T-helper 2 cell (primary cell): ENCODE measurements at places on chromosomes 4 and X.

GRCh38 chr4:22237846-22238494, 277.9 kb downstream of the ADGRA3 start:
- DNase-seq, result no peak

GRCh38 chrX:41086627-41086932, 1.3 kb downstream of the USP9X start:
- DNase-seq, result no peak

GRCh38 chr4:186642998-186643397, 80.7 kb downstream of the FAT1 start:
- DNase-seq, result no peak

DNA sequence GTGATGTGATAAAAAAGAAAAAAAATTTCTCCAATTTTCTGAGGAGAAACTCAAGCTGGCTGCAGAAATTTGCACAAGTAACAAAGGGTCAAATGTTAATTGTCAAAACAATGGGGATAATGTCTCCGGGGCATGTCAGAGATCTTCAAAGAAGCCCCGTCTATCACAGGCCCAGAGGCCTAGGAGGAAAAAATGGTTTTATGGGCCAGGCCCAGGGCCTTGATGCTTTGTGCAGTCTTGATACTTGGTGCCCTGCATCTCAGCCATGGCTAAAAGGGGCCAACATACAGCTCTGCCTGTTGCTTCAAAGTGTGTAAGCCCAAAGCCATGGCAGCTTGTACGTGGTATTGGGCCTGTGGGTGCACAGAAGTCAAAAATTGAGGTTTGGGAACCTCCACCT, 961.0 kb downstream of the FAM133A start:
- DNase-seq, result no peak

DNA sequence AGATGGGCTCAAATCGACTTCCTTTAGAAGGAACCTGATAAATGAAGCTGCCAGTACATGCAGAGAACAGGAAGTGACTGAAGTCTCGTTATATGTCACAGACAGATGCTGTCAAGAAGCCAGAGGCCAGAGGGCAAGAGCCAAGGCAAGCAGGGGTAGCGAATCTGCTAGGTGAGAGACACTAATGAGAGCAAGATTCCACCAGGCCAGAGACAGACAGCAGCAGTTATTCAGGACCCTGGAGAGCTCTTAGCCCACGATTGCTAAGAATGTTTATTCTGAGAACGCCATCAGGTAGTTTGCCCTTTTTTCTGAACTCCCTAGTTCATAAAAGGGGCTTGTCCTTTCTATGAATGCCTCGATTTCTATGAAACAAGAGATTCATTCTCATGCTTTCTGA, 73.7 kb downstream of the BEND2 start:
- no peak for DNase-seq

DNA sequence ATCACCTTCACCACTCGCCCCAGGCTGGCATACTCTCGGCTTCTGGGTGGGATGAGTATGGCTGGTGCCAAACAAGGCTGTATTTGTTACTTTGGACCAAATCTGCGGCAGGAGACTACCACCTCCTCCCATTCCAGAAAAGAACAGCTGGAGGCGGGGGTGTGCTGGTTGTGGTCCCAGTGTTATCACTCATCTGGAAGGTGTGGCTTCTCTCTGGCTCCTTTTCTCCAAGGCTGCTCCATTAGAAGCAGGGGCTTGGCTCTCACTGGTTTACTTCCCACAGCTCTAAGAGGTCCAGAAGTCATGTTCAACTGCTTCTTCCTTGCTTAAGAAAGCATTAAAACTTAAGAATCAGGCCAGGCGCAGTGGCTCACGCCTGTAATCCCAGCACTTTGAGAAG, 2.6 kb upstream of the TRIML2 start:
- no peak for DNase-seq

GRCh38 chr4:181476508-181476890, 766.7 kb upstream of the TENM3 start:
- no peak for DNase-seq

DNA sequence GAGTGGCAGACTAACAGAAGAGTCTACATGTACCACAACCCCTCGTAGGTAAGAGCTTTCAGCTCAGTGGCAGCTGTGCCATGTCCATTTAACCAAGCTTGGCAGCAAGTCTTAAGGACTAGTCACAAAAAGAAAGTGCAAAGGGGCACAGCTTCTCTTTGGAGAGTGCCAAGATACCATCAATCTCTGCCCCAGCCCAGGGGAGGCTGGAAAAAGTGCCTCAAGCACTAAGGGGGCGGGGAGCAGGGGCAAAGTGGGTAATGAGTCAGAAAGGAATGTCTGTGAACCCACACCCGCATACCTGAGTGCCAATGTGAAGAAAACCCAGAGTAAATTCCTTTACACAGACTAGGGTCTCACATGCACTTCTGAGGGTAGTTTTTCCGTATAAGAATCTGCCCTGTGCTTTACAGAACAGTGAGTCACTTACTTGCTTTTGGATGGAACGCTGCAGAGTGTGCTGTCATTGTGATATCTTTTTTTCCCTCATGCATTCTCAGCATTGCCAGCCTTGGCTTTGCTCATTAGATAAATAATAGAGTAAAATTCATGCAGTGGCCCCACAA, 219.8 kb downstream of the ZNF674 start:
- no peak for DNase-seq

DNA sequence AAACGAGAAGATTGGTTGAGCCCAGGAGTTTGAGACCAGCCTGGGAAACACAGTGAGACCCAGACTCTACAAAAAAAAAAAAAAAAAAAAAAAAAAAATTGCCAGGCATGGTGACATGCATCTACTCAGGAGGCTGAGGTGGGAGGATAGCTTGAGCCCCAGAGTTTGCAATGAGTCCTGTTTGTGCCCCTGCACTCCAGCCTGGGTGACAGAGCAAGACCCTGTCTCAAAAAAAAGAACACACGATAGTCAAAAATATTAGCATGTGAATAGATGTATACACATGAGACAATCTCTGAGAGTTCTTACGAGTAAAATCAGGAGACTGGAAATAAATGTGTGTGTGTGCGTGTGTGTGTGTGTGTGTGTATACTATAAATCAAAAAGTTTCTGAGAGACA, 966.3 kb downstream of the FSTL5 start:
- no peak for DNase-seq

DNA sequence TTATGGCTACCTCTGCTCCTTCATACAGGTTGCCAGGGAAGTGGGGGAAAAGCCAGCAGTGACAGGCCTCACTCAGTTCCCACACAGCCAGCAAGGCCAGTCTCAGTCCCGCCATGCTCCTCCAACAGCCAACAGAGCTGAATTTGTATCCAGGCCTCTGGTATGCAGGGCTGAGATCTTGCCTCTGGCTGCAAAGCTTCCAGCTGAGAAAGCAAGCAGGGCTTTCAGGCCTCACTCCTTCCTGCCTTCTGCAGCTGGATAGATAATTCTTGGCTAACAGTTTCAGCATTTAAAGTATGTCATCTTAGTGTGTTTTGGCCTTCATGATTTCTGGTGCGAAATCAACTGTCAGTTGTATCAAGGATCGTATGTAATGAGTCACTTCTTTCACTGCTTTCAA, 103.6 kb downstream of the GNL3L start:
- DNase-seq, result no peak

- no peak for DNase-seq
Measured at GRCh38 chr4:185529413-185529812, 5.9 kb downstream of the PDLIM3 start.

DNA sequence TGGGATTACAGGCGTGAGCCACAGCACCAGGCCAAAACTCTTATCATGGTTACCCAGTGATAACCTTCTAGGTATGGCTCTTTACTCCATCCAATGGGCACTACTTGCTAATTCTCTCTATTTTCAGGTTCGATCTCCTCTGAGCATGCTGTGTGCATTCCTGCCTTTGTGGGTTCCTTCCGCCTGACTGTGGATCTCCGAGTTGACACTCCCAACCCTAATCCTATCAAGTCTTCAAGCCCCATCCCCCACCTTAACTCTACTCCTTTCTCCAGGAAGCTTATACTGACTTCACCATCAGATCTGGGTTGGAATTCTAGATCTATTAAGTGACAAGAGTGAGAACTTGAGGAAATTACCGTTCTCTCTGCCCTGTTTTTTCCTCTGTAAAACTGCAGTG, 64.6 kb downstream of the ZAR1 start:
- DNase-seq, result no peak

DNA sequence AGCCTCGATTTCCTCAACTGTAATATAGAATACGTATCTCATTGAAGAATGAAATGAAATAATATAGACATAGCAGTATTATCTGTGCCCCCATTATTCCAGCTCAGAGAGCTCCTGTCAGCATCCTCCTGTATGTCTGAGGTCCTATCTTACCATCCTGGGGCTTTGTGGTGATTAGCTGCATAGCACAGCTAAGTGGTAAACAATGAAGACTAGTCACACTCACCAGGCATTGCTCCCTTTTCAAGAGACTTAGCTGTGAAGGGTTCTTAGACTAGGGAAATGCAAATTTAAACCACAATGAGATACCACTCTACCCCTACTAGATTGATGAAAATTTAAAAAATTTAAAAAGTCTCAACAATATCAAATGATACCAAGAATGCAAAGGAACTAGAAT, 172.9 kb downstream of the SLC39A8 start:
- DNase-seq, result no peak

DNA sequence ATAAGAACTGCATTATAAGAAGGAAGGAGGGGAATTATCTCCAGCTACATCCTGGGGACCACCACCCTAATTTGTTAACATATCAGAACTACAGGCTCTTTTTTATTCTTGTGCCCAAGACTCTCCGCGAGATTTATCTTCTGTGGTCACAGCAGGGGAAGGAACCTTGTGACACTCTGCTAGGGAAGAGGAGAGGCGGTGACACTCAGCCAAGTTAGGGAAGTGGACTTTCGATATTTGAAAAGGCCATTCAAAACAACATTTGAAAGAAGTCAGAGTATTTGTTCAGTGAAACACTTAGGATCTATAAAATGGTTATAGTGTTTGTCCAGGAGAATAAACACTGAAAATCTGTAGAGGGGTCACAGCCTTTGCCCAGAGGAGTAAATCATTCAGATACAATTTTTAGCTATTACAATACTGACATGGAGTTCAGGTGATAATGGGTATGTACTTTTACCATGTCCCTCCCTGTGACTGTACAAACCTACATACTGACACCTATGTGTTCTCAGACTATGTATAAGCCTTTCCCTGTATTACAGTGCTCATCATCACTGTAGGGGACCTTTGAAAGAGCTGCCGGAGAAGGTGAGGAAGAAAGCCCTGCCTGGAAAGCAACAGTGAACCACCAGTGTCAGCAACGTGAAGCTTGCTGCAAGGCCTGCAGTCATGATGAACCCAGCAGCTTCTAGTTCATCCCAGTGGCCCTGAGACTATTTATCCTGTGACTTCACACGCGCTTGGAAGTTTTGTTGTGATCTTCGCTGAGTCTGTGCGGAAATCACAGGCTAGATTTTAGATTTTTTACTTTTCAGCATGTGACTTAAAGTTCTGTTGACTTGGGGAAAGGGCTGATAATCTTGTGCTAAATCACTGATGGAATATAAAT, 8.5 kb upstream of the PTTG2 start:
- DNase-seq, result no peak

DNA sequence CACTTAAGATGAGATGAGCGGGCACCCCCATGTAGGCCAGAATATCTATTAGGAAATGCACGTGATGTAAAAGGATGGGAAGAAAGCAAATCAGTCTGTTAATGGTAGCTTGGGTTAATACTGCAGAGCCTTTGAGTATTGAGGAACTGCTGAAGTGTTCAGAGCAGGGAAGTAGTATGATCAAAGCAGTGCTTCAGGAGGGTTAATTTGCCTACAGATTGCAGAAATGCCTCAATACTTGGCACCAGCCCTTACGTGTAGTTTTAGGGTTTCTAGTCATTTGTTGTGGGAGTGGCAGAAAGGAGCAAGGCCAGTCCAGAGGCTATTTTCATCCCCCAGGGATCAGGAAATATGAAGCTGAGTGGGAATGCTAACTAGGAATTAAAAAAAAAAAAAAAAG, 19.7 kb downstream of the ZFX start:
- DNase-seq, result no peak

- DNase-seq, result no peak
Measured at GRCh38 chr4:74084984-74085383, 14.0 kb downstream of the CXCL2 start.
